Bronchial epithelial cell (primary cell): ENCODE measurements at places on chromosomes 7 and 10. TPM values are rescaled to one million over a fixed set of nuclear protein-coding genes. Genes with fewer than 3 reads are reported as not detected.

Gene KEL
- total RNA-seq: 0.13 TPM in 1 of 2 replicates, not detected in the other

Gene CXCL12
- under 0.01 and 1.3 TPM in 2 replicates for total RNA-seq

Gene WDR86
- total RNA-seq: 0.13 and 0.79 TPM in 2 replicates

Gene MYL10
- not detected in 2 replicates for total RNA-seq

Gene GBX1
- total RNA-seq: not detected in 2 replicates

Gene NKX2-3
- total RNA-seq: under 0.01 TPM in 1 of 2 replicates, not detected in the other

Gene TAS2R3
- total RNA-seq: 3.9 and 7.6 TPM in 2 replicates

Gene SFRP5
- not detected in 2 replicates for total RNA-seq

Gene WAPL
- 41.9 and 62.7 TPM in 2 replicates for total RNA-seq

Gene FAM25A
- total RNA-seq: 4.7 and 30.6 TPM in 2 replicates

Gene UTF1
- not detected in 2 replicates for total RNA-seq

Gene RNF32
- total RNA-seq: 1.3 and 1.8 TPM in 2 replicates

Gene MOGAT3
- total RNA-seq: not detected in 2 replicates

Gene GPER1
- under 0.01 and 0.13 TPM in 2 replicates for total RNA-seq

Gene PCLO
- total RNA-seq: 0.79 and 3.8 TPM in 2 replicates

Gene PCDH15
- not detected in 2 replicates for total RNA-seq

Gene DNAJC30
- 0.79 and 1.2 TPM in 2 replicates for total RNA-seq

Gene BEND7
- 1.3 and 4.2 TPM in 2 replicates for total RNA-seq

Gene SPDYE11
- not detected in 2 replicates for total RNA-seq

Gene SEMA4G
- total RNA-seq: 0.26 and 0.51 TPM in 2 replicates

Gene KIAA1217
- 3.4 and 4.9 TPM in 2 replicates for total RNA-seq

Gene NPC1L1
- under 0.01 TPM in 2 replicates for total RNA-seq

Gene ADAM22
- under 0.01 TPM in 1 of 2 replicates, not detected in the other for total RNA-seq

Gene NPTX2
- under 0.01 and 0.13 TPM in 2 replicates for total RNA-seq

Gene AKR1C1
- total RNA-seq: 63.2 and 113 TPM in 2 replicates

Gene NPVF
- not detected in 2 replicates for total RNA-seq

Gene RBM48
- total RNA-seq: 6.9 and 9.0 TPM in 2 replicates

Gene FGF8
- 0.26 and 0.38 TPM in 2 replicates for total RNA-seq

Gene IFIT1
- total RNA-seq: 0.26 TPM in 2 replicates

Gene AZGP1
- 1.2 and 1.6 TPM in 2 replicates for total RNA-seq

Gene NYAP1
- total RNA-seq: under 0.01 and 0.64 TPM in 2 replicates

Gene OR13A1
- total RNA-seq: not detected in 2 replicates

Gene HGF
- under 0.01 and 3.7 TPM in 2 replicates for total RNA-seq

Gene MYO1G
- total RNA-seq: 0.13 and 0.26 TPM in 2 replicates

Gene NEUROD6
- not detected in 2 replicates for total RNA-seq

Gene KRIT1
- 26.9 and 35.5 TPM in 2 replicates for total RNA-seq

Gene CPA2
- not detected in 2 replicates for total RNA-seq

Gene FANK1
- total RNA-seq: 2.1 and 5.2 TPM in 2 replicates

Gene HSPA12A
- total RNA-seq: 0.79 and 1.4 TPM in 2 replicates

Gene GIMAP4
- total RNA-seq: not detected in 2 replicates
